ENCODE measurements at places on chromosomes 11 and 22.

DNA sequence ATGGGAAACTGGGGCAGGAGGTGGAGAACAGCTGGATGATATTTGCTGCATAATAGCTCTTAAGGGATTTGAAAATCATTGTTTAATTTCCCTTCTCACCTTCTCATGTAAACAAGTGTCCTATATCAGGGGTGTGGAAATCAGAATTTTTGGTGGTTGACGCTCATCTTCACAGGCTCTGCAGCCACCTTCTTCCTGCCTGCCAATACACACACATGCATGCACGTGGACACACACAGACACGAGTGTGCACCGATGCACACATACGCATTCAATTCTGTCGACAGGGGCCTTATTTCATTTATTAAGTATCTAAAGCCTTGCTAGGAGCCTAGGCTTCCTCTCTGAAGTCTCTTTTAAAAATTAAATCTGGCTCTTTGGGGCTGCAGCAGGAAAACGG, 349.4 kb upstream of the NCAM1 start:
- DNase-seq, result no peak

DNA sequence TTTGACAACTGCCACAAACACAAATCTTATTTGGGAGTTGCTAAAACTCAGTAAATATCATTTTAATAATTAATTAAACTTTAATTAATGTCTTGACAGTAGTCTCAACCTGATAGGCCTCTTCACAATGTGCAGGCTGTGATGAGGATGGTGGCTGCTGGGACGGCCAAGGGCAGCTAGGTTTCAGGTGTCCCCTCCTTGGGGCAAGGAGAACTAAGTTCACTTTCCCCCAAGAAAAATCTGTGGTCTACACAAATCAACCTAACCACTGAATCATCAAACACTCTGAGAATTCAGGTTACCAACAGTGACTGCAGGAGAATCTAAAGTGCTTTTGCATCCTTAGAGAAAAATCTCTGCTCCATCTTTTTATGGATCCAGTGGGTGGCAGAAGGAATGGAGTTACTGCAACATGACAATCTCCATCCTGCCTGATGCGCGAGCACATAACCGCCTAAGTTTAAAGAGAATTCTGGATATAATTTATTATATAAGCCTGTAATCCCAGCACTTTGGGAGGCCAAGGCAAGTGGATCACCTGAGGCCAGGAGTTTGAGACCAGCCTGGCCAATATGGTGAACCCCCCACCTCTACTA, 289.7 kb downstream of the KIRREL3 start:
- DNase-seq, result no peak

DNA sequence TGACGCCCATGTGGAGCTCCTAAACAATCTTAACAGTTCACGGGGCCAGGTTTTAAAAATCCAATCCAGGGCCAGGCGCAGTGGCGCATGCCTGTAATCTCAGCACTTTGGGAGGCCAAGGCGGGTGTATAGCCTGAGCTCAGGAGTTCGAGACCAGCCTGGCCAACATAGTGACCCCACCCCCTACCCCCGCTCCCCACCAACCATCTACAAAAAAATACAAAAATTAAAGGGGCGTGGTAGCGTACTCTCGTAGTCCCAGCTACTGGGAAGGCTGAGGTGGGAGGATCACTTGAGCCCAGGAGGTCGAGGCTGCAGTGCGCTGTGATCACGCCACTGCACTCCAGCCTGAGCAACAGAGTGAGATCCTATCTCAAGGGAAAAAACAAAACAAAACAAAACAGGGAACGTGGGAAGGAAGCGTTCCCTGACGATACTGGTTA, 689 bp upstream of the SART1 start:
- no peak for DNase-seq

DNA sequence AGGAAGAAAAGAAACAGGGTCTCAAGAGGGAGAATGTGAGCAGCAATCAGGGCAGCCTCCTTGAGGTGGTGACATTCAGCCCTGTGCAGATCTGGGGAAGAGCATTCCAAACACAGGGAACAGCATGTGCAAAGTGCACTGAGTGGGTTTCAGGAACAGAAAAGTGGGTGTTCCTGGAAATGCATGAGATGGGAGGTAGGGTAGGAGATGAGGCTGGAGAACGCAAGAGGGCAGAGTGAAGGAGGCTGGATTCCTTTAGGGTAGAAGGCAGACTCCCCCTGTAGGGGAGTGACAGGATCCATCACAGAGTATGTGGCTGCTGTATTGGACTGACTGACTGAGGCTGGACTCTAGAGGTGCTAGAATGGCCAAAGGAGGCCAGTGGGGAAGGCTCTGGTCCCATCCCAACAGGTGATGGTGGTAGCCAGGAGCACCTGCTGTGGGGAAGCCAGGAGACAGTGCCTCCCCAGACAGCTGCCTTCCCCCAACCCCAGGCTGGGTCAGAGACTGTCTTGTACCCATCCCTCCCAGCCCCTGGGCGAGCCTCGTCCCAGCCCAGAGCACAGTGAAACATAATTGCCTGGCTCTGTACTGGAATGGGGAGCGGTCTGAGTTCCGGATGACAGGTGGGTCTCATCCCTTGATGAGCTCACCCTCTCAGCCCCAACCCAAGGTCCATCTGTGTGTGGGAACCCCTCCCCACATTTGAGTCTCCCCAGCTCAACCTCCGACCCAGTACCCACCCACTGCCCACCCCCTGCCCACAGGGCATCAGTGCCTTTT, 419.4 kb downstream of the MN1 start:
- no peak for DNase-seq

- no peak for DNase-seq
Measured at GRCh38 chr11:121964591-121964990, 151.4 kb downstream of the BLID start.

DNA sequence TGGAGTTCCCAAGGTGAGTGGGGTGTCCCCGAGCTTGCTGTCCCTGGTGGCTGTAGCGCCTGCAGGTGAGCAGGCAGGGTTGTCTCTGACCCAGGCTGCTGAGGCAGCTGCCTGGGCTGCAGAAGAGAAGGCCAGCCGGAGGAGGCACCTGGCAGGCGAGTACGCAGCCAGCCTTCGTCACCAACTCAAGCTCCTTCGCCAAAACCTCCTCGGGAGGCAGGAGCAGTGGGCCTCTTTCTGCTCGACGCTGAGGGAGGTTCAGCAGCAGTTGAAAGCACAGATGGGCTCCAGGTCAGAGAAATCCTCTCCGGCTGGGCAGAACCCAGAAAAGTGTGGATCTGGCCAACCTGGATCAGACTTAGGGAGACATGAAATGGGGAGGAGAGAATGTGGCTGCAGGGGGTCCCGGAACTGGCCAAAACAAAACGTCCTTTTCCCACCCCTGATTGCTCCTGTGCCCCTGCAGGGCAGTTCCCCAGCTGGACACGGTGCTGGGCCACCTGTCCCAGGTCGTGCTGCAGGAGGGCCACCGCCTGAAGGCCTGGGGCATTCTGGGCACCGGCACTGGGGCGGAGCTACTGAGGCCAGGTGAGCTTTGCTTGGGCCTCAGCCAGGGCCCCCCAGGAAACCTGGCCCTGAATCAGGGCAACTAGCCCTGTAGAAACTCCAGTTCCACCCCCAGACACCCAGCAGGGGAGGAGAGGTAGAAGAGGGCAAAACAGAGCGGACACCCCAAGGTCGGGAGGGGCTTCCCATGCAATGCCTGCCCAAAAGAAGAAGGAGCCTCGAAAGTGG, 56.7 kb downstream of the BTG4 start:
- DNase-seq, result no peak

DNA sequence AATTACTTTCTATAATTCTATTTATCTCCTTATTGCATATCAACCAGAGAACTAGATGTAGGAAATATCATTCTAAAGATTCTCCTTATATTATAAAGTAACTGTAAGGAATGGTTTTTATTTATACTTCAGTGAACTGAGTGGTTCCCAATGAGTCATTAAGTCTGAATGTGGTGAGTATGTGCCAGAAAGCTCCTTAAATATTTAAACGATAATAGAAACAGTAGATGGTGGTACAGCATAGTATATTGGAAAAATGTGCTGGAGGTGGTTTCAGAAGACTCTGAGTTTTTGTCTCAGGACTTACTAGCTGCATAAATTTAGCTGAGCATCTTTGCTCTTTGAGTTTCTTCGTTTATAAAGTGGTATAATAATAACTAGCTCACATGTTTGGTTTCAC, 653.5 kb downstream of the FAM181B start:
- DNase-seq, result no peak

DNA sequence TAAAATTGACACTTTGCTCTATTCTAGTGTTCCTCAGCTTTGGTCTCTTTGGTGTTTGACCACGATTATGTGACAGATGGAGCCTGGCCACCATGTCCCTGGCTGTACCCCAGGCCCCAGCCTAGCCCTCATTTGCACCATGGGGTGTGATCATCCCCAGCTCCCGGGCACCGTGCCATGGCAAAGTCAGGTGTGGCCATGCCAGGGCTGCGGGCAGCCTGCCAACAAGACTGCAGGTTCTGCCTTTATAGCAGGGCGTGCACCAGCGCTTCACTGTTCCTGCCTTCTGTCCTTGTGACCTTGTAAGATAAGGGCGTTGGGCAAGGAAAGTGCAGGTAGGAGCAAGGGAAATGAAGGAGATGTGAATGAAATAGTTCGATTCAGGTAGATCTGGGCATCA, 22.4 kb upstream of the APOBEC3A start:
- DNase-seq, result no peak

GRCh38 chr11:92881940-92882450, 87.5 kb upstream of the MTNR1B start:
- DNase-seq, result no peak

GRCh38 chr11:48683226-48683720, 194.7 kb downstream of the OR4A47 start:
- DNase-seq, result no peak

DNA sequence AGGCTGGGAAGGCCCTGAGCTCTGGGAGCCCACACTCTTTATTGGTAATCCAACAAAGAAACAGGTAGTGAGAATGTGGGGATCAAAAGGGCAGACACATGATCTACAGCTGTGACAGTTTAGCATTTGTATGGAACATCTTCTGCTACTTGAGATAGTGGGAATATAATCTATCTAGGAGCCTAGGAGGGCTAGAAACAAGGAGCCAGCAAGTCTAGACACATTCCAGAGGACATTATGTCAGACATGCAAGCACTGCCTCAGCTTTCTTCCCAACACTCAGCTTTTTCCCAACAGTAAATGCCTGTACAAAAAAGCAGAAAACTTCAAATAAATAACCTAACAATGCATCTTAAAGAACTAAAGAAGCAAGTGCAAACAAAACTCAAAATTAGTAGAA, 1150.6 kb upstream of the RAG2 start:
- no peak for DNase-seq

DNA sequence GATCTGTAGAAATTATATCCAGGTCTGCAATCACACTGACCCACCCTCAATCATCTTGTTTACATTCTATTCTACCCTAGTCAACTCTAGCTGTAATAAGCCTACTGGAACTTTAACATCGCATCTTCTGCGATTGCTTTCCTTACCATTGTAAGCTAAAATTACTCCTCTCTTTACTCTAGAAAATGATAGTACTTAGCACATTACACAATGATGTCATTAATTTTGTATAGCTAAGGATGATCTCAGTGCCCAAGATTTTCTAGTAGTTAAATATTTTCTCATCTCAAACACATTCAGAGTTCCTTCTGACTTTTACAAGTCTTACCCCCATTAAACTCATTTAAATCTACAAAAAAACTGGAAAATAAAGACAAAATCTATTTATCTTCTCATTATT, 39.6 kb upstream of the CTSC start:
- DNase-seq, result no peak

- no peak for DNase-seq
Measured at GRCh38 chr11:112965656-112966055, 4.4 kb downstream of the NCAM1 start.

DNA sequence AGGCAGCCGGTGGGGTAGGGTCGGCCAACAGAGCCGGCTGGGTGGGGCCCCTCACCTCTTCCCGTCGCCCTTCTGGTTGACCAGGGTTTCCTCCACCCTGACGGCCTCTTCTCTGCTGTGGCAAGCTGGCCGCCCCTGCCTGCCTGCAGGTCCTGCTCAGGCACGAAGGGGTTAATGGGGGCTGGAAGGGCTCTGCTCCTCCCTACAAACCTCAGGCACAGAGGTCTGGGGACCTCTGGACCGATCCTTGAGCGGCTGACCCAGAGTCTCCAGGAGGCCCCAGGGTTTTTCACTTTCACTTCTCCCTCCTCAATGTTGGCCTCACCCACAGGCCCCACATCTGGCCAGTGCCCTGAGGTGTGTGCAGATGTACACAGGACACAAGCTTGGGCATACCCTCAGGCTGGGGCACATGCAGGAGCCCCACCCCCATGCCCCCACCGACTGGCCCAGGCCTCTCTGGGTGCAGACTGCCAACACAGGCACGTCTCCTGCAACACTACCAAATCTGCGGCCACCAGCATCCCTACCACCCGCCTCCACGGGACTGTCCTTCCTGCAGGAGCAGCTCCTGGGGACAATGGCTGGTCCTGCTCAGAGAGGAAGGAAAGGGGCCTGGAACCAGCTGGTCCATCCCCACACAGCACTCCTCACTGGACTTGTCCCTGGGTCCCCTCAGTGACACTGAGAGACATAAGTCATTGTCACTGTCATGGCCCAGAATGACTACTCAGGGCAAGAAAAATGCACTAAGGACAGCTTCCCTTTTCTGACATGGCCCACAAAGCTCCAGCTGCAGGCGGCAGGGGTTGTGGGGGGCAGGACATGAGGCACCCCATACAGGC, 3.2 kb upstream of the TBX1 start:
- no peak for DNase-seq
